ENCODE measurements at places on chromosomes 13 and 19.

- no peak for DNase-seq
These were observed 711 bp upstream of the MIPEP start for GRCh38 chr13:23889615-23890607.

DNA sequence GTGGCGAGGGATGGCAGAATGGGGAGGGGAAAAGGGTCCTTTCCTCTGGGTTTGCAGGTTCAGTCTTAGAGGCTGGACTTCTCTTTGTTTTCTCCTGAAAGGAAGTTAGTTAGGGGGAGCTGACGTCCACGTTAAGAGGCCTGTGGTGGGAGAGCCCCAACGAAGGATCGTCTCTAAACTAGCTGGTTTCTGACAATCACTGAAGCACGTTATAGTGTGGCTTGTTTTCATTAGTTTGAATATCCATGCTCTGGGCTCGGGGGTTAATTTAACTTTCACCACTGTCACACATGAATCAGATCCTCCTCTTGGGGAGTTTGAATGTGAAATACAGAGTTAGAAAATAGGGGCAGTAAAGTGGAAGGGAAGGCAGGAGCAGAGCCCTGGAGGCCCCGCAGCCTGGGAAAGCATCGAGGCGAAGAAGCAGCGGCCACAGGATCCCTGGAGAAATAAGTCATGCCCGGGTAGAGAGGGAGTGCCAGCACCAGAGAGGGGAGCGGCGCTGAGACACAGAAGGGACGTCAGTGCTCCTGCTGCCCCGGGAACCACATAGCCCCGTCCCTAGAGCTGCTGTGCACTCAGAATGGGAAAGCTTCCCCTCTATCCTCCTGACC, 31.1 kb upstream of the AMER2 start:
- no peak for DNase-seq

- no peak for DNase-seq
These were observed 5.1 kb upstream of the DNM2 start for GRCh38 chr19:10712754-10713153.

DNA sequence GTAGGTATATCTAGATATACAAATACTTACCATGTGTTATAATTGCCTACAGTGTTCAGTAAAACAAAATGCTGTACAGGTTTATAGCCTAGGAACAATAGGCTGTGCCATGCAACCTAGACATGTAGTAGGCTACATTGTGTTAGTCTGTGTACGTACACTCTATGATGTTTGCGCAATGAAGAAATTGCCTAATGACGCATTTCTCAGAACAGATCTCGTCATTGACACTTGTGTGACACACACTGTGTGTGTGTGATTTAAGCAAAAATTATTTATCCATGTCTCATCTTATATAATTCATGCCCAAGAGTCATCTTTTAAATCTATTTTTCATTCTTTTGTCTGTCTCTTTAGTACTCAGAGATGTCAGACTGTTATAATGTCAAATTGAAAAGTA, 1888.8 kb upstream of the PCDH20 start:
- no peak for DNase-seq

GRCh38 chr13:99266827-99267226, 8.6 kb upstream of the GPR18 start:
- DNase-seq, result no peak

- DNase-seq, result no peak
These were observed 36.6 kb upstream of the POMP start for GRCh38 chr13:28622286-28622685.

GRCh38 chr13:74867460-74867859, 614.5 kb downstream of the TBC1D4 start:
- DNase-seq, result no peak

- no peak for DNase-seq
These were observed 1.3 kb downstream of the SOX21 start for GRCh38 chr13:94710881-94711560.

DNA sequence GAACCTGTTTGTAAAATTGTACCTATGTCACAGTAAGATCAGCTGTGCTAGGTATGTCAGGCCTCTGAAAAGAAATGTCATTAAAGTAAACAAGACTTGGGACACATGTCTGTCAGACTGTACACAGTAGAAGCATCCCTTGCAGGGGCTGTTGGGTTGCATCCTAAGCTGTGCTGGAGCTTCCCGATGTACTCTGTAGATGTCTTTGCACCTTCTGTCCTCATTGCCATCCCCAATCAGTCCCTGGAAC, 48.7 kb upstream of the GPR183 start:
- no peak for DNase-seq

All from activated gamma-delta T cell treated with Interleukin-2 at 50 U/mL for 16 hours (primary cell).